ENCODE measurements at places on chromosomes 3 and 15.

DNA sequence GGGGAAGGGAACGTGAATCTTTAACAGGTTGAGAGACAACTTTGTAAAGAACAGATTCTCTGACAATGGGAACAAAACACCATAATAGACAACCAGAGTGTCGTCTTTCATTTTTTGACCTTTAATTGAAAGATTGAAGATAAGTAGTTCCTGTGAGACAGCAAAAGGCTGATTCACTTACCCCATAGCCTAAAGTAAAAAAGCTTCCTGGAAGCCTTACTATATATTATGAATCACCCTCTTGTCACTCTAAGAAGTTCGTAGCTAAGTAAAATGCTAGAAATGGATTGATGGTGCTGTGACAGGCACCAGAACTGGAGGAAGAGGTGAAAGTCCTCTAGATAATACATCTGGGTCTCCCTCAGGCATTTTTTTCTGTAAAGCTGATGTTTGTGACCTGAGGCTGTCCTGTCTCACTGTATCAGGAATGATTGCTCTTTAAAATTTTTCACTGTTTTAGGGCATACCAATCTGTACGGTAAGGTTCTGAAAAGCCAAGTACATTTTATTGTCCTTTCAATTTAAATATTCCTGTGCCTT, 824.6 kb upstream of the SEMA6D start:
- DNase-seq = no peak

GRCh38 chr3:112900113-112900512, 53.4 kb upstream of the CD200R1L start:
- DNase-seq = no peak

DNA sequence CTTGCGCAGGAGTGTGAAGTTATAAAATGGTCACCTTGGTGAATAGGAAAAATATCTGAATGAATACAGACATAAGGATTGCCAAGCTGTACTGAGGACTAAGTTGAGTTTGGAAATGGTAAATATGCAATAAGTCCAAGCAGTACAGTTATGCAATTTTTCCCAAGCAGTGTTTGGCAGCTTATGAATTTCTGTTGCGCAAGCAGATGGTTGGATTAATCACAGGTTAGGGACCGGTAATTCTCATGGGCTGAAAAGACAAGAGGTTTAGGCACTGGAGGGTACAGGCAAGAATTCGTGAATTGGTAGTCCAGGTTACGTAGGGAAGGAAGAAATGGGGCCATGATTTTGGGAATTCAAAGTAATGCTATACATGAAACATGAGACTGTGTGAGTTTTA, 210.3 kb downstream of the RAP2B start:
- no peak for DNase-seq

GRCh38 chr15:68256675-68257450, 20.7 kb upstream of the FEM1B start:
- DNase-seq = peak; percentile 92

DNA sequence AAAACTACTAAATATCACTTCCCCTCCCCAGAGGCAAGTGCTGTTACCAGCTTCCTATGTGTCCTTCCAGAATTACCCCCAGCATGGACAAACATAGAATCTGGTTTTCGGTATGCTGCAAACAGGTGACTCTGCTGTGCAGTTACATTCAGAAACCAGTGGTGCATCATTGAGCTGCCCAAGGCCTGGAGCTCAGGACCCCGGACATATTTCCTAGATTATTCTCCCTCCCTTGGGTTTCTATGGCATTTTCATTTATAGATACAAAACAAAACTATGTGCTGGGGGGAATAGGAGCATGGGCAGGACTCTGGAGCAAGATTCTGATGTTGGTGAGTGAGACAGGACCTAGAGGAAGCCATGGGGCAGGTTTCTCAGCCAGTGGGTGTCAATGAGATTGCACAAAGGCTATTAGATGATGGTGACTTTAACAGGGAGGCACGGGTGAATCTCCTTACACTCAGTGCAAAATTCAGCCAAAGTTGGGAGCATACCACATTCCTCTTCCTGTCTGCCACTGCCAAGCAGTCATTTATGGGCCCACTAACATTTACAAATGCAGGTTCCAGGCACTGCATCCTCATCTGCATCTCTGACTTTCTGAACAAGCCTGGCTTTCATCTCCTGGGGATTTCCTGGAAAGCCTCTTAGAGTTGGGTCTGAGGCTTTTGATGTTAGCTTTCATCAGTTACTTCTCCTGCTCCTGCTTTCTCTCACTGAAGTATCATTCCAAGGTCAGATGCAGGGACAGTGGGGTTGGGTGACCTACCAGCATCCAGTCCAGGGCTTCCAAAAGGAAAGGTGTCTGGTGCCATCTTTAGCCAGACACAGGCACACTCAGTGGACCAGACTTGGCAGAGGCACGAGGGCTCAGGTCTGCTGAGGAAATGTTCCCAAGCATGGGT, 44.5 kb downstream of the CMTM7 start:
- DNase-seq = no peak

- no peak for DNase-seq
Measured at GRCh38 chr3:119620899-119621298, 23.2 kb downstream of the PLA1A start.

- DNase-seq = no peak
Measured at GRCh38 chr3:14490255-14490654, 49.9 kb downstream of the GRIP2 start.

- no peak for DNase-seq
Measured at GRCh38 chr3:182148360-182148759, 436.6 kb downstream of the SOX2 start.

DNA sequence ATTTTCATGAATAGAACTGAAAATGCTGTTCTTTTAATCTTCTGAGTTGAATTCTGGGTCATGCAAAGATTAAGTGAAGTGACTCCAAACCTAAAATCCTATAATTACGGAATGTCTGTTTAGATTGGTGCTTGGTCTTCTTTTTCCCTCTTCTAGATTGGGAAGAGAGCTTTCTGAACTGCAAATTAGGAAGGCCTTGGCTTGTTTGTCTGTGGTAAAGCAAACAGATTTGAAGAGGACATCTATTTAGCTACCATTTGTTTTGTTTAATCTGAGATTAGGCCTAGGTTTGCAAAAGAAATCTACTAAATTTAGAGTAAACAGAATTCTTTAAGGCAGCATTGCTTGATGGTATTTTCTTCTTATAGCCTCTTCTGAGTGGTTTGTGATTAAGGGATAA, 23.5 kb downstream of the PAQR9 start:
- no peak for DNase-seq
